Activated T-cell treated with anti-CD3 and anti-CD28 coated beads, Interleukin-2, amount 50 U/mL, for 24 hours (primary cell): ENCODE measurements at places on chromosomes 5 and 9.

- no peak for DNase-seq
Measured at GRCh38 chr5:42494414-42494813, 71.2 kb downstream of the GHR start.

DNA sequence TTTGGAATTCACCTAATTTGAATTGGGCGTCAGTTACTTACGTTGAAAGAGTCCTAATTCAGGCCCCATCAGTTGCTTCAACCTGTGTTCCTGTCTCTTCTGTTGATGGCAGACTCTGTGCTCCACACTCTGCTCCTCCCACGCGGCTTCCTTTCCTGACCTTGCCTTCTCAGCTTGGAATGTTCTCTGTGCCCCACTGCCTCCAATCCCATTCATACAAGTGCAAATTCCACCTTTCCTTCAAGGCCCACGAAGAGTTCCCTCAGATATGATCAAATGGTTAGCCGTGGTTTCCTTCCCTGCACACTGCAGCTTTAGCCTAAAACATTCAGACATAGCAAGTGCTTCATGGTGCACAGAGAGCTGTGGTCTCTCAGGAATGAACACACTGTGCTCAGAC is 65.7 kb downstream of the SREK1 start:
- no peak for DNase-seq

DNA sequence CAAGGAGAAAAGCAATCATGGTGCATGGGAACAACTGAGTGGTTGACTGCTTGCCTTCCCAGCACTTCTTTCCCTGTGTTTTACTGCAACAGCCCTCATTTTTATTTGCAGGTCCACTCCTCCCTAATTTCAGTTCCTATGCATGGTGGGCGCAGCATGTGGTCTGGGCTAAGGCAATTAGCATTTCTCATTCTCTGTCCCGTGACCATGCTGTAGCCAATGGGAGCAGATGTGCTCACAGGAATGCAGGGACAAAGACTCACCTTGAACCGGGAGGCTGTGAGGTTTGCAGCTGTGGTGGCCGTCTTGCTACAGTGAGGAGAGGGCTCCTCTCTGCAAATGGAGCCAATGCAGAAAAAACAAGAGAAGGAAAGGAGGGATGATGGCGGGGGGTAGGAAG is 315.5 kb downstream of the SLIT3 start:
- DNase-seq = no peak

DNA sequence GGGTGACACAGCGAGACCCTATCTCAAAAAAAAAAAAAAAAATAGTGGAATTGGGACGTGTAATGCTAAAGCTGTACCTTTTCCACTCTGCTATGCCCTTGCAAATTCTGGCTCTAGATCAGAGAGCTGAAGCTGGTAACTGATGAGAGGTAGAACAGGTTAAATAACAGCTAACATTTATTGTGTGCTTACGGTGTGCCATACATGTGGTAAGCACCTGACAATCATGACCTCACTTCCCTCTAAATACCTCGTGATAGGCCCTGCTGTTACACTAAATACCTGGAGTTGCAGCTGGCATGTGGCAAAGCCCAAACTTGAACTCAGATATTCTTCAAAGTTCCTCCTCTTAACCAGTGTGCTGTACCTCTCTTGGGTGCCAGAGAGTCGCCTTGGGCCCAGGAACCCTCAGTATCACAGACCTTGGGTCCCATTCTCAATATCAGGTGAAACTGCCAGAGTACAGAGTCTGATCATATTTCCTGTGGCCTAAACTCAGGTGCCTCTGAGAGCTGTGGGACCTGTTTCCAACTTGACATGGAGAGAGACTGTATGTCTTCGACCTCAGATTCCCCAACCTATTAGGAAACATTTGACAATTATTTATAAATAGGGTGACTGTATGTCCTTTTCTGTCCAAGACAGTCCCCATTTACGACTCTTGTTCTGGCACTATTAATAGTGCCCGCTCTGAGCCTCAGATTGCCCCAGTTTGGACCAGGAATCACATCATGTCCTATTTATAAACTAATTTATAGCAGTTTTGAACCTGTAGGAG is 4.8 kb downstream of the ARL10 start:
- DNase-seq = no peak

DNA sequence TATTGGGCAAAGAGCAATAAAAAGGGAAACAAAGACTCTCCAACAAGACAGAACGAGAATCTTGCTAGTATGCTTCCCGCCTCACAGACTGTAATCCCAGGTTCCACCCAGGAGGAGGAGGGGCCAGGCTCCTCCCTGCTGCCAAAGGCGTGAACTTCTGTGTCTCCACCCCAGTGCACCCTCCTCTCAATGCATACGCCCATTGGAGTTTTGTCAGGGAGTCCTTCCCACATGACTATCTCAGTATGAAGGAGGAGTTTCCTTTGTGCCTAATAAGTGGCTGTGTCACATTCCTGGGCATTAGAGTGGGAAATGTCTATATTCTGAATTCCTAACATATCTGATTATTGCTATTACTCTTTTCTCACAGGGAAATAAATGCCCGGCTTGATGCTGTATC is 106.4 kb upstream of the DHFR start:
- no peak for DNase-seq

DNA sequence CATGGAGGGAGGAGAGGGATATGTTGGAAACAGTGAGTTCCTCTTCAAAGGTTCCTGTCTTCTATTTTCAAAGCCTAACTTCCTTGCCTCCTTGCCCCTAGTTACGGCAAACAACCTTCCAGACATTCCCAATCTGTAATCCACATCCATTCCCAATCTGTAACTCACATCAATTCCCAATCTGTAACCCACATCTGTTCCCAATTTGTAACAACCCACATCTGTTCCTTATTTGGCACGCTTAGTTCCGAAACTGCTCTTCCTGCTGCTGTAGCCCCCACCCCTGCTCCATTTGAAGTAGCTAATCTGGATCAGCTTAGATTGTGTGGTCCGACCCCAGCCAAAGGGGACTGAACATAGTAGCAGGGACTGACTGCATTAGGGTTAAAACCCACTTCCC is 23.9 kb upstream of the IDNK start:
- DNase-seq = no peak

GRCh38 chr5:32645246-32645645 is 59.9 kb downstream of the SUB1 start:
- no peak for DNase-seq

- no peak for DNase-seq
Measured at GRCh38 chr9:135126451-135127187, 39.2 kb downstream of the OLFM1 start.

DNA sequence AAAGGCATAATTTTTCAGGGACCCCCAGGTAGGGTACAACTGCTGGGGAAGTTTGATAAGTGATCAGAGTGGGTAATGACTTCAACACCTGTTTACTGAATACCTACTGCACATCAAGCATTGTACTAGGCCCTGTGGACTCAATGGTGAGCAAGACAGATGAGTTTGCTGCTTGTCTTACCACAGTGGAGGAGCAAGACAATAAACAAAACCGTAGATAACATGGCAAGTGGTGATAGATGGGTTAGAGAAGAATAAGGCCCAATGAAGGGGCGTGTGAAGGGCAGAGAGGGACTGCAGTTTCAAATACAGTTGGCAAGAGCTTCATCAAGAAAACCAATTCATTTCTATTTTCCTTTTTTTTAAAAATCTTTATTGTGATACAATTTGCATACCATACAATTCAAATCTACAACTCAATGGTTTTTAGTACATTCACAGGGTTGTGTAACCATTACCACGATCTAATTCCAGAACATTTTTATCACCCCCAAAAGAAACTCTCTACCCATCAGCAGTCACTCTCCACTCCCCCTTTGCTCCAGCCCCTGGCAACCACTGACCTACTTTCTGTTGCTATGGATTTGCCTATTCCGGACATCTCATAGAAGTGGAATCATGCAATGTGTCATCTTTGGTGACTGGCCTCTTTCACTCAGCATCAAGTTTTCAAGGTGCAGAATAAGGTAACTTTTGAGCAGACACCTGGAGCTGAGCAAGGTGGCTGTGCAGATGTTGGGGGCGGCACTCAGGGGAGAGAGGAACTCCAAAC is 31.9 kb upstream of the HAND1 start:
- no peak for DNase-seq

DNA sequence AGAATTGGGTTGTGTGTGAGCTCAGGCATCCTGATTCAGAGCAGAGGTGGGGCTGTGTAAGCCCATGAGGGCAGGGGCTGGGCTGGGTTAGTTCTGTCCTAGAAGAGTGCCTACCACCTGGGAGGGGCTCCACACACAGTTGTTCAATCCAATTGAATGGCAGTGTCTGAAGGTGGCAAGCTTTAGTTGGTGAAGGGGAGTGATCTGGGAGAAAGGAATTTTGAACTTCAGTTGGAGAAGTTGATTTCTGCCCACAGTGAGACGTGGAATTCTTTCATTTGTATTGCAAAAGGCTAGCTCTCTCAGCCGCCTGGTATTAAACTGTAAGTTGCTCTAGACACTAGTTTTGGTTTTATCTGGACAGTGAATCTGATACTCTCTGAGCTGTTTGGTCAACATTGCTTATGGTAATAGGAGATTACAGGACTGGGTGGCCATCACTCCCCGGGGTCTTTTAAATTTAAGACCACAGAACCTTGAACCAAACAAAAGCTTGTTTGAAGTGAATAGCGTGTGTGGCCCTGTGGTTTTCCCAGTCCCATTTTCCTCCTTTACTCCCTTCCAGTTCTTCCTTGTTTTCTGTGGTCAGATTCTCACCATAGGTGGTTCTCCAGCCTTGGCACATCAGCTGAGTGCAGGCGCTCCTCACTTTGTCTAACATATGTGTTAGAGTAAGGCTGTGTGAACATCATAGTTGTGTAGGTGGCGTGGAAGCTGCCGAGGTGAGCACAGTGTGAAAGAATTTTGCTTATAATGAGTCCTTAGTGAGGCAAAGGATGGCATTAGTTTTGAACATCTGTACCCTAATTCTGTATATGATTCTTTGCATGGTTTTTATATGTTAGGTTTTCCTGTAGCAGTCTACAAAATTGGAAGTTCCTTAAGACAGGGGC is 78.0 kb downstream of the ARHGAP26 start:
- DNase-seq = no peak

- no peak for DNase-seq
Measured at GRCh38 chr5:112121258-112121657, 297.8 kb downstream of the EPB41L4A start.

GRCh38 chr9:1046639-1047572 is 3.3 kb upstream of the DMRT2 start:
- no peak for DNase-seq

- no peak for DNase-seq
Measured at GRCh38 chr9:4099976-4100735, 199.7 kb downstream of the GLIS3 start.

GRCh38 chr5:158621391-158621790 is 478.3 kb downstream of the EBF1 start:
- no peak for DNase-seq

- no peak for DNase-seq
Measured at GRCh38 chr5:140295414-140295813, 7.5 kb downstream of the PFDN1 start.

- DNase-seq = peak; percentile 66
Measured at GRCh38 chr9:33510262-33511183, 13.5 kb upstream of the ANKRD18B start.

DNA sequence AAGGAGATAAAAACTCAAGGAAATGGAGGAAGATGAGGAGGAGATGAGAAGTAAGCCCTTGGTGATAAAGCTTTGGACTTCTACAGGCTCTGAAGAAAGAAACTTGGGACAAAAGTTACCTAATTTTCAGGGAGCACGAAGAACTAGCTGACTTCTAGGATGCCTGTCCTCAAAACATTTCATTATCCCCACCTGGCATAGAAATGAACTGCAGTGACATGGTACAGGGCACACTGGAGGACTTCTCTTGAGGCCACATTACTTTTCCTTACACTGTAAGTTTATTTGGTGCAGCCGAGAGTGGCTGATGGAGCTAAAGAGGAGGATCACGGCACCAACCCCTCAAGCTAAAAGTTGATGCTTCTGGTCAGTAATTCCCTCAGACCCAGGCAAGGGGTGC is 269.5 kb upstream of the MSX2 start:
- DNase-seq = no peak

DNA sequence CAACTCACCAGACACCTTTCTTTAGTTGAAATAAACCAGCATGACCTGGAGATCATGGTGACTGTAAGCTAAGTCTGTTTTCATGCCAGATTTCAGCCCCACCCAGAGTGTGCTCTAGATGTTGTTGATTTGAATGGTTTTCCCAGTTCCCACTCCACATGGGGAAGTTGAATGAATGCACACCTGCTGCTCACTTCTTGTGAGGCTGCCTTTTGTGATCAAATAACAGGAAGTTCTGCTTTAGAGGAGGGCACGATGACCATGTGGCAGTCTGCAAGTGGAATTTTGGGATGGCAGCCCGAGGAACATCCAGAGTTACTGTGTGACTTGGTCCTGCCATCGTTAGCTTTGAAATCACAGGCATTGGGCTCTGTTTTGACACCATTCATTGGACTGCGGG is 18.7 kb downstream of the SLC46A2 start:
- DNase-seq = no peak

DNA sequence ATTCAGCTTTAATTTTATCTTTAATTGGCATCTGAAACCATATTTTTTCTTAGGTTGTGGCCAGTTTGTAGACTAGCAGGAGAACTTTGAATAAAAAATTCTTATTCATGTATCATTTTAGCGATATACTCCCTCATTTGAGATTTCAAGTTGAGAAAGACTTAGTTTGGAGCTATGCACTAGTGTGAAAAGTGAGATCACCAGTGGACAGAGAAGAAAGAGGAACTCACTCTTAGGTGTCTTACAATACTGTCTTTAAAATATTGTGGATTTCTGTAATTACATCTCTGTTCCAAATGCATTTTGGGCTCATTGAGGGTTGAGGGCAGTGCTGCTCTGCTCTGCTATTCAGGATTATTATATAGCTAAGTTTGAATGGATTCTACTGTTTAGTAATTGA is 54.7 kb downstream of the NAA35 start:
- DNase-seq = no peak

DNA sequence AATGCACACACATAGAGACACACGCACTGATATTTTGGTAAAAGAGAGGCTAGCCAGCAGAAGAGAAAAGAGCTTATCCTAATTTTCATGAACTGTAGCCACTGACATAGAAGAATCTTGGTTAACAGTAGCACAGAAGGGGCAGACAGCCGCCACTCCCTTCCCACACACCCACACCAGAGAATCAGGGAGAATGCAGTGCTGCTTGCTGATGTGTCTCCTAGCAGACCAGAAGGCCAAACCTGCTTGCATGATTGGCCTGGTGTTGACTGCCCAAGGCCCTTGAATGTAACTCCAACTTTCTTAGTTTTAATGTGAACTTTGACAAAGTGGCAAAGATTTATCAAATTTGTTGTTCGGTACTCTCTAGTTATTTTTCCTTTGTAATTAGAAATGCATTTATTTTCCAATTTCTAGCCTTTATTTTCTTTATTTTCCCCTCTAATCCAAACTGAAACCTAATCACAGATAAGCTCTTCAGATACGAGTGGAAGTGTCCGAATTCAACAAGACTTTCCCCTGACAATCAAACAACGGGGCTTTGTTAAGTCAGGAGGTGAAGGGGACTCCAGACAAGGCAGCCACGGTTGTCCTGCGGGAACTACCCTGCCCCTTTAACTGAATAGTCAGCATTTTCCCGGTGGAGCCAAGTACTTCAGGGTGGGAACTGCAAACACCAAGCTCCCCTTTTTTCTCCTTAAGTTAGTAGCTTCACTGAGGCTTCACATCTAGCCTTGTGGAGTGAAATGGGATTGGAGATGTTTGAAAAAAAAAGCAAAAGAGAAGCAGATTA is 81.9 kb upstream of the CTSL start:
- DNase-seq = no peak
